Glutamatergic neuron (in vitro differentiated cells): ENCODE measurements at places on chromosomes 1 and 21.

GRCh38 chr21:34869545-34869944 is 179.6 kb downstream of the RUNX1 start:
- no peak for DNase-seq
- no peak overlapping the region for H3K27ac ChIP-seq
- H3K4me3 ChIP-seq, result no peak overlapping the region
- no peaks in the 10 kb centered on the region for H3K36me3 ChIP-seq
- peaks cover 6% of the 10 kb centered on the region for H3K27me3 ChIP-seq

DNA sequence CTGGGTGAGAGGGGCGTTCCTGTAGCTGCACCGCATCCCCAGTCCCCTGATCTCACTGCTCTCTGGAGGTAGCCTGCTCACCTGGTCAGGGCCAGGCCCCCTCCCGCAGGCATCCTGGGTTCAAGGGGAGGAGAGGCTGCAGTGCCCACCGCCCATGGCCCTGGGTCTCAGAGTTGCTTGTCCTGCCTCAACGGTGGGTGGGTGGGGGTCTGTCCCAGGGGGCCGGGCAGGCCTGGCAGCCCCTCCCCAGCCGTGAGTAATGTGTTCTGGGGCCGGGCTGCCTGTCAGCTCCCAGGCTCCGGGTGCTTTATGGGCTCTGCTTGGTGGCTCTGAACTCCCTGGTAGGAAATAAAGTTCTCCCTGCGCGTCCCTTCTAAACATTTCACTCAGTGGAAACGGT is 126.9 kb downstream of the CASZ1 start:
- DNase-seq, result no peak
- no peak overlapping the region for H3K27ac ChIP-seq
- H3K4me1 ChIP-seq, result peaks cover 34% of the 10 kb centered on the region
- H3K36me3 ChIP-seq, result no peaks in the 10 kb centered on the region
- H3K4me3 ChIP-seq, result no peak overlapping the region
- peaks cover 7% of the 10 kb centered on the region for H3K27me3 ChIP-seq

DNA sequence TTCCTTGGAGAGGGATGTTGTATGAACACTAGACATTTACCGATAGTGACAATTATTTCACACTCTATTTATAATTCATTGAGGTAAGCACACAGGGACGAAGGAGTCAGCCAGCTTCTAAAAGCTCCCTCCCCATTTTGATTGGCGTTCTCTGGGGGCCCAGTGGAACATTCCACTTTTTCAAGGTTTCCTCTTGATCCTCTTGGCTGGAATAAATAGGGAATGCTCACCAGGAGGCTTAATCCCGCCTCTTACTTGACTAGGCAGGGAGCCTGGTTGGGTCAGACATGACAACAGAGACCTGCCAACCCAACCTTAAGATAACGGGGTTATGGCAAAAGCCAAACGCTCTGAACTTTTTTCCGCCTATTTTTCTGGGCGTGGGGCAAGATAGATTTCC is 974 bp downstream of the ACTN2 start:
- no peak for DNase-seq
- H3K4me1 ChIP-seq, result peaks cover 4% of the 10 kb centered on the region
- peaks cover 14% of the 10 kb centered on the region for H3K27me3 ChIP-seq

DNA sequence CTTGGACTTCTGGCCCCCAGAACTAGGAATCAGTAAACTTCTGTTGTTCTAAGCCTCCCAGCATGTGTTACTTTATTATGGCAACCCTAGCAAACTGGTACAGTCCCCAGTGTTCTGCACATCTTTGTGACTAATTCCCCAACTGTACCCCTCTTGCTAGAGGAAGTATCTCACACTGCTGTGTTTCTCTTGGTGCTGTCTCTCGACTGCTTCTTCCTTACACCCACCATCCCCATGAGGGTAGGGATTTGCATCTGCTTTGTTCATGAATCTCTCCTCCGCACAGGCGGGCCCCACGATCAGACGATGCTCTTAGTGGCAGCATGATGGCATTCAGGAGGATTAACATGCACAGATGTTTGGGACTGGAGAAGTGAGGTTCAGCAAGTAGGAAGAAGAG is 46.7 kb downstream of the CLIC6 start:
- no peaks in the 10 kb centered on the region for H3K36me3 ChIP-seq
- no peak overlapping the region for H3K27ac ChIP-seq
- H3K4me1 ChIP-seq, result peaks cover 3% of the 10 kb centered on the region
- DNase-seq, result no peak
- no peaks in the 10 kb centered on the region for H3K27me3 ChIP-seq

DNA sequence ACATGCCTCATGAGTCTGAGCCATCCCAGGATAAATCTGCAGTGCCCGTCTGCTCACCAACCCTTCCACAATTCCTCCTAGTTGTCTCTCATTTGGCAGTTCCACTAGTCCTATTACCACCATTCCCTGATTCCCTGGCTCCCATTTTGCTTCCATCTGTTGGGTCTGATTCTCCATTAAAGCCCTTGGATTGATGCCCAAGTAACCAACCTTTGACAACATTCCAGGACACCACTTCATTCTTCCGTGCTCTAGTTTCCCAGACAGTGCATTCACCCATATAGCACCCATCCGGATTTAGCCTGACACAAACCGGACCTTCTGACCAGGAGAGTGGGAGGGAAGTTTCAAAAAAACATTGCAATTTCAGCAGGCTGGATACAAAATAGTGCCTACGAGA is 189.4 kb upstream of the PALMD start:
- no peak overlapping the region for H3K27ac ChIP-seq
- DNase-seq, result no peak
- no peaks in the 10 kb centered on the region for H3K36me3 ChIP-seq

DNA sequence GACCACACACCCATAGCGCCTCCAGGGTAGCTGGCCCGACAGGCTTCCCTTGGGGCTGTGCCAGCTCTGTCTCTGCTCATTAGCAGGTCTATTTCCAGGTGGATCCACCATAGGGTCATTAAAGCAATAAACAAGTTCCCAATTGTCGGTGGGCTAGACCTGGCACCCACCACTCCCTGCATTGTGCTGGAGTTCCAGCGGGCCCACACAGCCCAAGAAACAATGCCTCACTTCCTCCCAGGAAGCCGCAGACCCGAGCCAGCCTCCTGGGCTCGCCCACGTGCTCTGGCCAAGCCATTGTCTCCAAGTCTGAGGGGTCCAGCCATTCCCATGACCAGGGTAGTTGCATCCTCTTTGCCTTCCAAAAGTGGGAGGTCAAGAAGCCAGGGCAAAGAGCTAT is 27.5 kb upstream of the SOX13 start:
- peaks cover 9% of the 10 kb centered on the region for H3K27me3 ChIP-seq
- no peak overlapping the region for H3K27ac ChIP-seq
- H3K4me1 ChIP-seq, result no peaks in the 10 kb centered on the region
- H3K4me3 ChIP-seq, result no peak overlapping the region
